ENCODE measurements at places on chromosomes 4 and X.

DNA sequence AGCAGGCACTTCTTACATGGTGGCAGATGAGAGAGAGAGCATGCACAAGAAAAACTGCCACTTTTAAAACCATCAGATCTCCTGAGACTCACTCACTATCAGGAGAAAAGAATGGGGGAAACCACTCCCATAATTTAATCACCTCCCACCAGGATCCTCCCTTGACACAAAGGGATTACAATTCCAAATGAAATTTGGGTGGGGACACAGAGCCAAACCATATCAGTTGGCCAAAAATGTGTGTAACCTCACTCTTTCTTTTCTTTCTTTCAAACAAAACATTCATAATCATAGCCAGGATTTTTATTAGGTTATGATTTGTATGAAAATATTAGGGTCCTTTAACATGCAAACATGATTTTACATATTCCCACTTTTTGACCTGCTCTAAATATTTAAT lies 222.1 kb downstream of the PCDH18 start:
- DNase-seq = no peak

GRCh38 chr4:5993876-5994811 lies 24.1 kb downstream of the C4orf50 start:
- DNase-seq = no peak

GRCh38 chrX:24874604-24875247 lies 141.0 kb downstream of the ARX start:
- no peak for DNase-seq

- no peak for DNase-seq
Measured at GRCh38 chr4:163474027-163474426, 473 bp upstream of the TKTL2 start.

- DNase-seq = no peak
Measured at GRCh38 chrX:40908026-40908425, 172.7 kb upstream of the MED14 start.

GRCh38 chr4:119540249-119540648 lies 88.4 kb downstream of the PDE5A start:
- no peak for DNase-seq

DNA sequence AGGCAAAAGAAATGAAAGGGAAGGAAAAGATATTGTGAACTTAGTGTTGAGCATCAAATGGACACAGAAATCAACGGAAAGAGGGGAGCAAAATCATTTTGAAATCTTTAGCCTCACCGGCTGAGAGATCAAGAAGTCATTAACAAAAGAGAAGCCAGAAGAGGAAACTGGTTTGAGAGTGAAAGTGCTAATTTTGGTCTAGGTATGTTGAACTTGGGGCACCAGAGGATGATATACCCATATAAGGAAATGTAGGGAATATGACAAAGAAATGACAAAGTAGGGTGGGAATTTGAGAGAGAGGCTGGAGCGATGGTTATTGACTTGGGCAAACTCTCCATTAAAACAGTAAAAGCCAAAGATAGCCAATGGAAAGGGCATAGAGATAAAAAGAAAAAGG lies 183.4 kb upstream of the ATOH1 start:
- no peak for DNase-seq
